ENCODE measurements at places on chromosomes 4 and X.

- peak; percentile 55 for DNase-seq
Observed at GRCh38 chr4:2940267-2941137, 22.7 kb downstream of the NOP14 start.

- no peak for DNase-seq
Observed at GRCh38 chr4:10185518-10186227, 69.1 kb upstream of the WDR1 start.

DNA sequence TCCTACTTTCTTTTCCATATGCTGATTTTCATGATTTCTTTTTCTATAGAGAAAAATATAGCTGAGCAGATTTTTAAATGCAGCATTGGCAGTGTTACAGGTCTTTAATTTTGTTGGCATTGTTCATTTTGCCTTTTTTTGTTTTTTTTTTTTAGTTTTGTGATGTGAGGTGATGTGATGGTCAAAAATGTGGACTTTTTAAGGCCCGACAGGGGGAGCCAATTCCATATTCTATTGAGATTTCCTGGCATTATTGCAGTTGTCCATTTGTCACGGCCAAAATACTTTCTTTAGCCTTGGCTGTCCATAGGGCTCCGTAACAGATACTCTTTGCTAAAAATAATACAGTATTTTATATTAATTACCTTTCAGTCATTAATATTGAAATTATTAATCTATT lies 47.8 kb downstream of the SLIT2 start:
- no peak for DNase-seq

- no peak for DNase-seq
Observed at GRCh38 chr4:47639531-47639930, 154.5 kb downstream of the ATP10D start.

DNA sequence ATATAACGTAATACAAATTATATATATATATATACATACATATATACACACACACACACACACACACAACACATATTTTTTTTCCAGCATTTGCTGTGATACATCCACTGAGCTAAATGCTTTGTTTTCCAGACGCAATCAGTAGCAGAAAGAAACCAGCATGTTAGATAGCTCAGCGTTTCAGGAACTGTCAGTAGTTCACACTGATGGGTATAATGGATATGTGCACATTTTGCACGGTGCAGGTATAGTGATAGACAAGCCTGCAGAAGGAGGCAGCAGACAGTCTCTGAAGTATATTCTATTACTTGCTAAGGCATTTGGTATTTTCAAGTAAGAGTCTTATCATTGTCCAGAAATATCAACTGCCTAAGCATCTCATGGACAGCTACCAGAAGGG lies 741.6 kb upstream of the HS3ST1 start:
- no peak for DNase-seq
